ENCODE measurements at places on chromosomes 11 and 22. TPM values are rescaled to one million over a fixed set of nuclear protein-coding genes. Genes with fewer than 3 reads are reported as not detected.
A peak's percentile ranks its signal among the peaks of the same experiment; 100 is the strongest.

- H3K4me3 ChIP-seq = no peak overlapping the region
- peaks cover 4% of the 10 kb centered on the region for H3K36me3 ChIP-seq
- no peak for DNase-seq
- H3K27me3 ChIP-seq = no peaks in the 10 kb centered on the region
- H3K27ac ChIP-seq = no peak overlapping the region
Measured at GRCh38 chr11:925158-925495, 543 bp upstream of the AP2A2 start.

DNA sequence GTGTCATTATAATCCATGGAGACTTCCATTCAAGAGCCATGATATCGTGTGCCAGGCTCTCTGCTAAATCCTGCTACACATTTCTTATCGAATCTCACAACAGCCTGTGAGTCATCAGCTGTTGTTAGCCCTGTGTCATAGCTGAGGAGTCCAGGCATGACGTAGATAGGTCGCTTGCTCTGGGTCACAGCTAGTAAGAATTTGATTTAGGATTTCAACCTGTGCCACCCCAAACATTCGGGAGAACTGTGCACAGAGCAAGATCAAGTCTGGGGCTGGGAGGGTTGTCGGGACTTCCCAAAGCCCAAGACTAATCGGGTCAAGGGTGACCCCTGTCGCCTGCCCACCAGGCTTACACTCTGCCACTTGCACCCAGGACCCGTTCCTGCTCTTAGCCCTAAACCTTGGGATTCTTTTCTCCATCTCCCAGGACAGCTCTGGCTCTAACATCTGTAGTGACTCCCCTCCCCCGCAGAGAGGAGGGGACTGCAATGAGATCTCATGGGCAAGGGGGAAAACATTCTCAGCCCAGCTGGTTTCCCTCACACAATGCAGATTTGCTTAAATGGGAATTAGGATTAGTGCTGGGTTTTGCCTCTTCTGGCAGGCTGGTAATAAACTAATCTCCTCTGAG is 34.3 kb downstream of the TSPAN18 start:
- H3K27ac ChIP-seq = no peak overlapping the region
- H3K36me3 ChIP-seq = no peaks in the 10 kb centered on the region

DNA sequence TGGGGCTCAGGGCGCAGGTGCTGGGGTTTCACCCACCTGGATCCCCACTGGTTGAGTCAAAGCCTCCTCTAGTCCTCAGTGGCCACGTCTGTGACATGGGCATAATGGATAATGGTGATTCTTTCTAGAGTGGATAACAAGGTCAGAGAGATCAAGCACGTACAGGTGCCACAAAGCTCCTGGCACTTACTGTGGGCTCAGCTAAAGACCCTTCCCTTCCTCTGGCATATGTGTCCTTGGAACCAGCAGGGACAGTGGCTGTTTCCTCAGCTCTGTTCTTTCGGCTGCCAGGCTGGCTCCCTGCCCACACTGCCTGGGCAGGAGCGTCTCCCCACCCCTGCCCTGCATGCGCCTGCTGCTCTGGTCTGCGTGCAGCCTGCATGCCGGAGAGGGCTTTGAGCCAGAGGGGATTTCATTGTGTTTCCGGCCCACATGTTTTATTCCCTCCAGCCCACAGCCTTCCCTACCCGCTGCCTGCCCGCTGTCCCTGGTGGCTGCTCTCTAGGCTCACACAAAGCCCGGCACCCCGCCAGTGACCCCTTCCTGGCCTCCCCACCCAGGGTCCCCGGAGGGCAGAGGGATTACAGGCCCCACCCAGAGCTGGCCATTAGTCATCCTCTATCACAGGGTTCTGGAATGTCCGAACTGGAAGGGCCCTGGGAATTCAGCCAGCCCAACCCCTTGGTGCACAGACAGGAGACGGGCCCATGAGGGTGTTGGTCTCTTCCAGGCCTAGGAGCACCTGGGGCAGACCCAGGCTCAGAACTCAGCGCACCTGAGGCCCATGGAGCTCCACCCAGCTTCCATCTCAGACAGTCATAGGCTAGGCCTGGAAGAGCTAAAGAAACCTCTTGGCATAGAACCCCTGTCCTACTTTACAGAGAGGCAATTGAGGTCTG is 55.3 kb upstream of the GCAT start:
- no peaks in the 10 kb centered on the region for H3K27me3 ChIP-seq
- peaks cover 18% of the 10 kb centered on the region for H3K4me1 ChIP-seq
- no peak overlapping the region for H3K27ac ChIP-seq
- peaks cover 2% of the 10 kb centered on the region for H3K36me3 ChIP-seq

- DNase-seq = no peak
- H3K36me3 ChIP-seq = peaks cover 15% of the 10 kb centered on the region
- H3K27ac ChIP-seq = no peak overlapping the region
- peaks cover 5% of the 10 kb centered on the region for H3K4me1 ChIP-seq
Measured at GRCh38 chr11:72730243-72730642, 22.0 kb downstream of the ARAP1 start.

- H3K36me3 ChIP-seq = no peaks in the 10 kb centered on the region
- H3K4me3 ChIP-seq = no peak overlapping the region
- no peaks in the 10 kb centered on the region for H3K27me3 ChIP-seq
- DNase-seq = no peak
Measured at GRCh38 chr11:82003024-82003423, 730.6 kb downstream of the FAM181B start.

DNA sequence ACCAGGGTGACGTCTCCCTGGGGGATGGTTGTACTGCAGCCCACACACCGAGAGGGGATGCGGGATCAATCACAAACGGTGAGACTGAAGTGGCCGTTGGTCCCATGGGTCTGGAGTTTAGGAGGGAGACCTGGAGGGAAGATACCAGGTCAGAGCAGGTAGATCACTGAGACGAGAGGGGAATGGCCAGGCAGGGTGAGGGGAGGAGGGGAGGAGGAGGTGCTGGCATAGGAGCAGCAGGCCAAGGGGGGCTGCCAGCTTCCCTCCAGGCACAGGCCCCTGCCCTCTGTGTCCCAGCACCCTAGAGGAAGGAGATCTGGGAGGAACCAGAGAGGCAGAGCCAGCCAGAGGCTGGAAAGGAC is 7.0 kb downstream of the MAPK8IP2 start:
- H3K27ac ChIP-seq = no peak overlapping the region
- DNase-seq = no peak
- H3K36me3 ChIP-seq = no peaks in the 10 kb centered on the region
- H3K4me3 ChIP-seq = no peak overlapping the region

GRCh38 chr11:70331901-70332300 is 61.4 kb downstream of the PPFIA1 start:
- no peak overlapping the region for H3K4me3 ChIP-seq
- H3K36me3 ChIP-seq = peaks cover 45% of the 10 kb centered on the region
- H3K4me1 ChIP-seq = no peaks in the 10 kb centered on the region
- H3K27ac ChIP-seq = no peak overlapping the region
- H3K27me3 ChIP-seq = no peaks in the 10 kb centered on the region

DNA sequence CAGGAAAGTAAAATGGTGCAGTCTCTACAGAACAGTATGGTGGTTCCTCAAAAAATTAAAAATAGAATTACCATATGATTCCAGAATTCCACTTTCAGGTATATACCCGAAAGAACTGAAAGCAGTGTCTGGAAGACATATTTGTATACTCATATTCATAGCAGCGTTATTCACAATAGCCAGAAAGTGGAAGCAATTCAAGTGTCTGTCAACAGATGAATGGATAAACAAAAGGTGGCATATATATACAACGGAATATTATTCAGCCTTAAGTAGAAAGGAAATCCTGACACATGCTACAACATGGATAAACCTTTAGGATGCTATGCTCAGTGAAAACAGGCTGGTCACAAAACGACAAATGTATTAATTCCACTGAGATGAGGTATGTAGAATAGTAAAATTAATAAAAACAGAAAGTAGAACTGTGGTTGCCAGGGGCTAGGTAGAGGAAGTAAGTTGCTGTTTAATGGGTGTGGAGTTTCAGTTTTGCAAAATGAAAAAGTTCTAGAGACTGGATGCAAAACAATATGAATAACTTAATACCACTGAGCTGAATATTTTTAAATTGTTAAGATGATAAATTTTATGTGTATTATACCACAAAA is 14.5 kb downstream of the SAA1 start:
- peak overlapping the region; percentile 63 for H3K4me3 ChIP-seq
- peak overlapping the region; percentile 84 for H3K27ac ChIP-seq
- DNase-seq = no peak

Gene NLRP10
- not detected for total RNA-seq

All from activated CD8-positive, alpha-beta memory T cell treated with anti-CD3 and anti-CD28 coated beads, Interleukin-2, amount 10 ng/mL, durations not matched to agents 7 days and 5 days (primary cell).